Left ventricle myocardium superior (tissue), 1 donor: ENCODE measurements at places on chromosomes 5 and 9. TPM values are rescaled to one million over a fixed set of nuclear protein-coding genes. Genes with fewer than 3 reads are reported as not detected.

DNA sequence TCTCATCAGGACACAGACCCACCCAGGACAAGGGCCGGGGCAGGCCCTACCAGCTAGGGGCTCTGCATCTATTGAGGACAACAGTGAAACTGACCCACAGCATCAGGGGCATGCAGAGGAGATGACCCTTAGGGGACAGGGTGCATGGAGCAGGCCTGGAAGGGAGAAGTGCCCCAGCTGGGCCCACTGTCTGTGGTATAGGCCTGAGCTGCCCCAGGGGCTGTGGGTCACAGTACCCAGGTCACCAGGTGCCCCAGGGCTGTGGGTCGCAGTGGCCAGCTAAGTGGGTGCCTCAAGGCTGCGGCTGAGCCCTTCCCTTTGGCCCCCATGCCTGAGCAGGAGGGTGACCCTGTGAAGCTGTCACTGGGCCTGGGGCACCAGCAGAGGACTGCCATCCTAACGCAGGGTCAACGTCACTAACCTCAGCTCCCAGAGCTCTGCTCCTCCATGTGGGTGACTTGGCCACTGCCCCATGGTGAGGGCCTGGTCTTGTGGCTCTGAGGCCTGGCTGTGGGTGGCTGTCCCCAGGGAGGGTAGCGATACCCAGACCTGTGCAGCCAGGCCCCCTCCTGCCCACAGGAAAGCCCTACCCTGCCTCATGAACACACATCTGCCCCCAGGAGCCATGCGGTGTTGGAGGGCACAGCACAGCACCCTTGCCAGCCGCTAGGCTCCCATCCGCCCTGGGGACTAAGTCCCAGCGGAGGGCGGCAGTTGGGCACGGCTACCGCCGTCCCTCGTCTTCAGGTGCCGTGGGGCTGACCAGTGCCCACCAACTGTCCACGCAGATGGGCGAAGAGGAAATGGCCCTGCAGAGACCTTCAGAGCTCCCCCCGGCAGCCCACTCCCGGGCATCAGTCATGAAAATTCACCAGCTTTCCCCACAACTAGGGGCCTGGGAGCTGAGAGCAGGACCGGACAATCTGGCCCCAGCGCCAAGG, 4.9 kb downstream of the EDF1 start:
- DNase-seq: peak; percentile 22

DNA sequence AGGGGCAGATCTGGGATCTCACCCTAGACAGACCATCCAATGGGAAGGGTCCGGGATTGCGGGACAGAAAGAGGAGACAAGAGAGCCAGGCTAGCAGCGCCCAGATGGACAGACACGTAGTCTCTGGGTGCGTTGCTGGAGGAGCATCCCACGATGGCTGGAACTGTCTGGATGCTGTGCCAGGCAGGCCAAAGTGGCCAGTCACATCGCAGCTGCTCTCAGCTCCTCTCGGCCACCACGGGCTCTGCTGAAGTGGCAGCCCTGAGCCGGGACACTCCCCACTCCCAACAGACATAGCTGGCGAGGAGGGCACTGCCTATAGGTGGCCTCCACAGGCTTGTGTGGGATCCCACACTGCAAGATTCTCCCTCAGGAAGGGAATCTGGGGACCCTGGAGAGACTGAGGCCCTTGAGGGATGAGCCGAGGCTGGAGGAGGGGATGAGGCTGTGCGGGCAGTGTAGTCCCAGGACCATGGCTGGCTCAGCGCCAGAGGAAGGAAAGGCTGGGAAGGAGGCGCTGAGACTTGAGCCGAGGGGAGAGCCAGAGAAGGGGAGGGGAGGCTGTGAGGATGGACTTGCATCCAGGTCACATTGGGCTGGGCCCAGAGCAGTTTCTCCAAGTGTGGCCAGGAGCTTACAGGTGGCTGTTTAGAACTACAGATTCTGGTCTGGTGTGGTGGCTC, 10.3 kb upstream of the WDR5 start:
- DNase-seq: peak; percentile 29

DNA sequence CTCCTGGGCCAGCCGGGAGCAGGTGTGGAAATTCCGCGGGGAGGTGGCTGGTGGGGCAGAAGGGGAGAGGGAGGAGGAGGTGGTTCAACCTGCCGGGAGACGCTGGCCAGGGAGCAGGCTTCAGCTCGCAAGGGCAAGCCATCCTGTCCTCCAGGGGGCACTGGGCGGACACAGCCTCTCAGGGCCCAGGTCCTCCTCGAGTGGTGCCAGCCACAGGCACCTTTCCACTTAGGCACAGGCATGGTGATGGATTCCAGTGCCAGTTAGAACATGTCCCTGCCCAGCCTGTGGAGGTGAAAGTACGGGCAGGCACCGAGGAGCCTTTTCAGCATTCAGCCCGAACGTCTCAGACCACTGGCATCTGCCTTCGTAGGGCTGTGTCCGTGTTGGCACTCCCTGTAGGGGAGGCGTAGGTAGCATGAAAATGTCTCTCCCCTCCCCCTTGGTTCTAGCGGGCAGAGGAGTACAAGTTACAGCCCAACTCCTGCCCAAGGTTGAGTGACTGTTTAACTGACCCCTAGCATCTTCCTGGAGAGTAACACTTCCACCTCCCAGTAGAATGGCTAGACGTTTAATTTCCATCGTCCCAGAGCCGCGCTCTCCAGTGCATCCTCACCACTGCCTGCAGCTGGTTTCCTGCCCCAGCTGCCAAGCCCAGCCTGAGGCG, 48.9 kb downstream of the DAB2IP start:
- peak; percentile 87 for DNase-seq

GRCh38 chr5:149069711-149070110, 6.8 kb upstream of the SH3TC2 start:
- peak; percentile 79 for DNase-seq

DNA sequence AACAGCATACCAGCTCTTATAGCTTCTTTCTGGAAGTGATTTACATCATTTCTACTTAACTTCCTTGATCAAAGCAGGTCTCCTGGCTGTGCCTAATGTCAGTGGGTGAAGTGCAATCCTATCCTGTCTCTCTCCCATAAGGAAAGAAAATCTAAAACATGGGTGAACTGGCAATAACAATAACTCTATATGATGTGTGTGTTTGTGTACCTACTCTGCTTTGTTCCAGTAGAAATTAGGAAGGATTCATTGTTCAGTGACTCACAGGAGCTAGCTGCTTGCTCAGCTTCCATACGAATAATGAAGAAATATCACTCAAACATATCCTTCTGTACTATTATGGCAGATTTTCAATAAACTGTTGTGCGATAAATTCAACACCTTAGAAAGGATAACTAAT, 123.7 kb downstream of the ADGRV1 start:
- DNase-seq: no peak

- no peak for DNase-seq
Observed at GRCh38 chr5:36378551-36378950, 76.8 kb upstream of the RANBP3L start.

GRCh38 chr5:40683305-40683704, 3.6 kb downstream of the PTGER4 start:
- DNase-seq: no peak

FAM174A gene
- 15.0 TPM for total RNA-seq

DOCK8 gene
- 5.7 TPM for total RNA-seq
